ENCODE measurements at places on chromosomes 2 and 18.

GRCh38 chr2:37917281-37918228 is 7.5 kb upstream of the RMDN2 start:
- peak overlapping the region; percentile 61 for H3K27ac ChIP-seq
- no peaks in the 10 kb centered on the region for H3K27me3 ChIP-seq
- no peak for DNase-seq
- no peak overlapping the region for H3K4me3 ChIP-seq
- peaks cover 32% of the 10 kb centered on the region for H3K4me1 ChIP-seq

GRCh38 chr2:156321243-156321904 is 11.1 kb downstream of the NR4A2 start:
- no peak for DNase-seq
- no peak overlapping the region for H3K27ac ChIP-seq
- H3K4me3 ChIP-seq: peak overlapping the region; percentile 21
- H3K4me1 ChIP-seq: no peaks in the 10 kb centered on the region

DNA sequence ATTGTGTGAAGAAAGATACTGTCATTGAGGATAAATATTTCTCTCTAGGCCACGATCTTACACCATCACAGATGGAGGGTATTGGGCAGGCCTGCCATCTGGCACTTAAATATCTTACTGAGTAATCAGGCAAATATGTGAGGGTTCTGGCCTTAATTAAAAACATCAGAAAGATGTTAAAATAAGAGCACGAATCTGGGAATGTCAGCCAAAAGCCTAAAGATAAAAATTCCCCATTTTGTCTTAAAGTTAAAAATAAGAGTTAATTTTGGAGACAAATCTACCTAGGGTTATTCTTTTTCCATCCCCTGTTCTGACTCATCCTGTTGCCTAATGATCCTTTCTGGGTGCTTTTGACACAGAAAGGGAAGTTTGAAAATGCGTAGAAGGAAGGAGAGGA is 121.0 kb downstream of the SUCLG1 start:
- DNase-seq: no peak
- H3K27ac ChIP-seq: no peak overlapping the region
- no peaks in the 10 kb centered on the region for H3K4me1 ChIP-seq
- H3K27me3 ChIP-seq: no peaks in the 10 kb centered on the region
- H3K36me3 ChIP-seq: no peaks in the 10 kb centered on the region

GRCh38 chr18:36535202-36535935 is 237.9 kb downstream of the FHOD3 start:
- no peak overlapping the region for H3K4me3 ChIP-seq
- no peaks in the 10 kb centered on the region for H3K4me1 ChIP-seq
- no peak overlapping the region for H3K27ac ChIP-seq

DNA sequence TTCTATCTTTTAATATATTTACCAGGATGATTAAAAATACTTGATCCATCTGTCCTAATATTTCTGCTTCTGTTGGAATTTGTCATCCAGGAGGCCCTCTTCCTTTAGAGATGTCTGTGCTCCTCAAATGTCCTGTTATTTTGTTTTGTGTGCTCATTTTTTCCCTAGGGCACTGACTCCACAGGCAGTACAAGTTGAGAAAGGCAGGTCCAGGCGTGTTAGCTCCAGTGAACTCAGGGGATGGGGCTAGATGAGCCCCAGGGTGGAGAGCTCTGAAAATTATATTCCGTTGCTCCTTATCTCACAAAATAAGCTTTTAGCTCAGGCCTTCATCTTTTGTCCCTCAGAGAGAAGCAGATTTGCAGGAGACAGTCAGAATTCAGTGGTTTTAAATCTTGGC is 105.7 kb downstream of the SLC4A3 start:
- H3K4me3 ChIP-seq: no peak overlapping the region
- H3K27ac ChIP-seq: no peak overlapping the region
- no peaks in the 10 kb centered on the region for H3K36me3 ChIP-seq
- DNase-seq: no peak
- H3K4me1 ChIP-seq: peaks cover 12% of the 10 kb centered on the region

DNA sequence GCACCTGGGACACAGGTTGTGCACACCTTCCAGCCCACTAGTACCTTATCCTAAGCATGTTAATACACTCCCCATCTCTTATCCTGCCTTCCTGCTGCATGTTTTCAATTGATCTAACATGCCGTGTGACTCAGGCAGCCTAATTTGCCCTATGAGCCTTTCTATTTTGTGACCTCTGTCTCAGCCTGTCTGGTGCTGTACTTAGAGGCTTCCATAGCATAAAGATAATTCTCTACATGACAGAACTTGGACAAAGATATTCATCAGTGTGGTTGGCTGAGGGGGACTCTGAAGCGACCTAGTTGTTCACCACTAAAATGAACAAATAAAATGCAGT is 8.6 kb upstream of the TMEM37 start:
- no peak overlapping the region for H3K27ac ChIP-seq
- H3K4me3 ChIP-seq: no peak overlapping the region
- DNase-seq: no peak
- no peaks in the 10 kb centered on the region for H3K36me3 ChIP-seq
- no peaks in the 10 kb centered on the region for H3K4me1 ChIP-seq
- H3K27me3 ChIP-seq: no peaks in the 10 kb centered on the region

GRCh38 chr2:43752302-43752701 is 21.5 kb upstream of the DYNC2LI1 start:
- no peaks in the 10 kb centered on the region for H3K36me3 ChIP-seq
- H3K4me3 ChIP-seq: no peak overlapping the region
- no peak overlapping the region for H3K27ac ChIP-seq
- H3K4me1 ChIP-seq: no peaks in the 10 kb centered on the region

DNA sequence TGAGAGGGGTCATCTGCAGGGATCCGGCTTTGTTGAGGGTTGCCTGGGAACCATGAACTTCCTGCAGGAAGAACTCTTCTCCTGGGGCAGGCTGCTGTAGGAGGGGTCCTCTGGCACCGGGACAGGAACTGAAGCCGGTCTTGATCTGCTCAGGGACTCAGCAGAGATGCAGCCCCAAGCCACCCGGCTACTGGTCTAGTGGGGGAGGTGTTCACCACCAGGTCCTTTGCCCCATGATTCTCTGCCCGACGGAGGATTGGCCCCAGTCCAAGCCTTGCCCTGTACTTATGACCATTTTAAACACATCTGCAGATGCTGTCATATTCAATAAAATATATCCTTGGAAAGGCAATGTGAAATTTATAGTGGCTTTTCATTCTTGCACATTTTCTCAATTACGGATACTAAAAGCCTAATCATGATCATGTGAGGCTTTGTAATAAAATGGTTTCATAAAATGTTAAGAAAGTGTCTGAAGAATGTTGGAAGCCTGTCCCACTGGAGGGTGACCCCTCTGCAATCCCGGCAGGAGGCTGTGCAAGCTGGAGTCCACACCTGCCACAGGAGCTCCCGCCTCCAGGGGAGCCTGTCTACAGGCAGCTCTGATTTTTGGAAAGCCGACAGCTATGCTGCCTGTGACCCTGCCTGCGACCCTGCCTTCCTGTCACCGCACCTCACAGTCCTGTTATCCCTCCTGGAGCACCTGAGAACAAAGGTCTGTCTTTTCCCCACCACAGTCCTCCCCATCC is 98.8 kb upstream of the TAF1B start:
- DNase-seq: no peak
- no peaks in the 10 kb centered on the region for H3K27me3 ChIP-seq
- no peaks in the 10 kb centered on the region for H3K4me1 ChIP-seq

DNA sequence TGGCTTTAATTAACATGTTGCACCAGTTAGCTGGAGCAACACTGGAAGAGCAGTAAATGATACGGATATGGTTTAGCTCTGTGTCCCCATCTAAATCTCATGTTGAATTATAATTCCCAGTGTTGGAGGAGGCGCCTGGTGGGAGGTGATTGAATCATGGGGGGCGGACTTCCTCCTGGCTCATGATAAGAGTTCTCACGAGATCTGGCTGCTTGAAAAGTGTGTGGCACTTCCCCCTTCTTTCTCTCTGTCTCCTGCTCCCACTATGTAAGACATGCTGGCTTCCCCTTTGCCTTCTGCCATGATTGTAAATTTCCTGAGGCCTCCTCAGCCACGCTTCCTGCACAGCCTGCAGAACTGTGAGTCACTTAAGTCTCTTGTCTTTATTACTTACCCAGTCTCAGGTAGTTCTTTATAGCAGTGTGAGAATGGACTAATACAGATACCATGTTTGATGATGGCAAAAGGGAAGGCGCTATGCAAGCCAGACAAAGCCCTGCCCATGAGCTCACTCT is 963.6 kb downstream of the SOCS6 start:
- H3K36me3 ChIP-seq: no peaks in the 10 kb centered on the region
- H3K4me3 ChIP-seq: no peak overlapping the region
- H3K4me1 ChIP-seq: no peaks in the 10 kb centered on the region
- H3K27me3 ChIP-seq: no peaks in the 10 kb centered on the region

DNA sequence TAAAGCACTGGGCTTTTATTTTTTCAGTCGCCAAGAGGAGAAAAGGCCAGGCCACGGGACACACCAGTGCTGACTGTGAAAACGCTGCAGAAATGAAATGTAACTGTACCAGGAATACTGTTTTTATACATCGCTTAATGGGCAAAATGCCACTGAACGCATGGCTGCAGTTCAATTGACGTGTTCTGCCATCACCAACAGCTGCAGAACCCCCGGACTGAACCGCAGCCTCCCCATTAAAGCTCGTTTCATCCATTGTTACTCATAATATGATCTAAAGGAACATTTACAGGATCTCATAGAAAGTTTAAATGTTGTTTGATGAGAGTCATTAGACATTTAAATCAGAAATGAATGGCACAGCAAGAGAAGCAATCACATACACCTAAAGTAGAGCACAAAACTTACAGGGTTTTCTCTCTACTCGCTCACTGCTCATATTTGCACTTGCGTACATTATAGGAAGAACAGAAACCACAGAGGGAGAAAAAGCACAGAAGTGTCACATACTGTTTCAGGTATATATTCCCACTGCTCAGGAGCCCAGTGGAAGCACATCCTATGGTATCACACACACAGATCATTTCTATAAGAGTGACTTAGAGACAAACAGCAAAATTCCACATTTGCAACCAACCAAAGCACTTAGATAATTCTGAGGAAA is 35.3 kb downstream of the TCF4 start:
- H3K36me3 ChIP-seq: no peaks in the 10 kb centered on the region
- H3K4me3 ChIP-seq: no peak overlapping the region
- no peaks in the 10 kb centered on the region for H3K4me1 ChIP-seq
- no peak for DNase-seq
- H3K27ac ChIP-seq: no peak overlapping the region

GRCh38 chr2:197209742-197210408 is 100.7 kb downstream of the ANKRD44 start:
- no peaks in the 10 kb centered on the region for H3K36me3 ChIP-seq
- no peak for DNase-seq
- H3K4me3 ChIP-seq: no peak overlapping the region
- H3K27me3 ChIP-seq: no peaks in the 10 kb centered on the region
- H3K4me1 ChIP-seq: no peaks in the 10 kb centered on the region
